ENCODE measurements at places on chromosomes 13 and 19.
A peak's percentile ranks its signal among the peaks of the same experiment; 100 is the strongest.

DNA sequence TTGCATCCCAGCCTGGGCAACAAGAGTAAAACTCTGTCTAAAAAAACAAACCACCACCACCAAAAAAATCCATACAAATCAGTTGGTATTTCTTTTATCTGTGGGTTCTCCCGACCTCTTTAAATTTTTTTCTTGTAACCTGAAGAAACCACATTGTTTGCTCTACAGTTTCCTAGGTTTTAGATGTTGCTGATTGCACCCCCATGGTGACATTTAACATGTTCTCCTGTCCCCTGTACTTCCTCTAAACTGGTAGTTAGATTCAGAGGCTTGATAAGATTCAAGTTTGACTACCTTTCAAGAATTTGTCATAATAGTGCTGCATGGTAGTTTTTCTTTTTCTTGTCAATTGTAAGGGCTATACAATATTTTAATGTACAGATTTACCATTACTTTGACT lies 24.0 kb downstream of the ALG5 start:
- no peak for DNase-seq

GRCh38 chr13:75908141-75908540 lies 272.0 kb downstream of the LMO7 start:
- DNase-seq, result no peak

DNA sequence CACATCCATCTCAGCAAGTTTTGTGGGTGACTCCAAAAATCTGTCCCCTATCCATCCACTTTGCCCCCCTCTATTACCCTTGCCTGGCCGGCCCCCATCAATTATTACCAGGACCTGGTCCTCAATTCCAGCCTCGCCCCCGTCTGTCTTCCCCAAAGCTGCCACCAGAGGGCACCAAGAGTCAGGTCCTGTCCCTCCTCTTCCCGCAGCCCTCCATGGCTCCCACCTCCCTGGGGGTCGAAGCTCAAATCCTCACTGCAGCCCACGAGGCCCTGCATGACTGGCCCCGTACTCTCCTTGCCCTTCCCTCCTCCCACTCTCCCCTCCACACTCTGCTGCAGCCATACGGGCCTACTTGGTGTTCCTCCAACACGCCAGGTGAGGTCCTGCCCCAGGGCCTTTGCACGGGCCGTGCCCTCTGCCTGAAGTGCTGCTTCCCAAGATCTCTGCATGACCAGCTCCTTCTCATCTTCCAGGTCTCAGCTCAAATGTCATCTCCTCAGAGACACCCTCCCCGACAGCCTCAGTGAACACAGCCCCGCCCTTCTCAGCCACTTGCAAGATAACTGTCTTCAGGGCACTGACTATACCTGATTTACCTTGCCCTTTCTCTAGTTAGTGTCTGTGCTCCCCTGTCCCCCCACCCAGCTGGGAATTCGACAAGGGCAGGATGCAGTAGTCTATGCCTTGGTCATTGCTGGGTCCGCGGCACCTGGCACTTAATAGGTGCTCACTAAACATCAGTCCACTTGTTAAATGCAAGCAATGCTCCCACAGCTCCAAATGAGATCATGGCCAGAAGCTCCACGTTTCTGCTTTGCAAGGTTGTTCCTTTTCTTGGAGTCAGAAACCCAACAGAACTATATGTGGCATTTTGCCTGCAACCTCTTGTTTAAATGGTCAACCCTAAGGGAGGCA lies 16.8 kb upstream of the SEMA6B start:
- peak; percentile 42 for DNase-seq

DNA sequence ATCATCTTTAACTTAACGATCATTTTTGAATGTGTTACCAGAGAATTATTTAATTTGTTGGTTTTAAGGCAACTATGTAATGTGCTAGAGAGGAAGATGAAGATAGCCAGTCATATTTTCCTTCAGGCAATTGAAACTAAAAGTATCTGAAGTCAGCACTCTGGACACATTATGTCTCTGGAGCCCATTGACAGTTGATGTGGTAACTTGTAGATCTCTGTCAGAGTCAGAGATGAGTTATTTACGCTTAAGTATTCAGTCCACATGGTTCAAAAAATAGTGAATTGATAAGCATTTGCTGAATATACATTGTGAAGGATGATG lies 2.1 kb downstream of the ZMYM2 start:
- no peak for DNase-seq

DNA sequence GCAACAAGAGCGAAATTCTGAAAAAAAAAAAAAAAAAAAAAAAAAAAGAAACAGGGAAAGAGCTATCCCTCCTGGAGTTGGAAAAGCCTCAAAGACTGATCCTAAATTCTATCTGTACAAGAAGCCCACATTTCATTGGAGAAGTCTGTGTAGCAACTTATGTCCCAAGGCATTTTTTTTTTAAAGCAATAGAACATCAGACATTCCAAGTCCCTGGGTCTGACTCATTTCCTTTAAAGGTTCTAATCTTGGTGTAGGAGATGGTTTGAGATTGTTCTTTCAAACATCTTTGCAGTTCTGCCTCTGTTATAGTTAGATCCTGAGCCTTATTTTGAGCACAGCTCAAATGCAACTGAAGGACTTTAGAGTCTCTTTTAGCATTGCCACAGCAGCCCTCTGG lies 706.5 kb upstream of the MIR17HG start:
- DNase-seq, result no peak
